HuH-7.5 (cell line): ENCODE measurements at places on chromosomes 11 and 22.

DNA sequence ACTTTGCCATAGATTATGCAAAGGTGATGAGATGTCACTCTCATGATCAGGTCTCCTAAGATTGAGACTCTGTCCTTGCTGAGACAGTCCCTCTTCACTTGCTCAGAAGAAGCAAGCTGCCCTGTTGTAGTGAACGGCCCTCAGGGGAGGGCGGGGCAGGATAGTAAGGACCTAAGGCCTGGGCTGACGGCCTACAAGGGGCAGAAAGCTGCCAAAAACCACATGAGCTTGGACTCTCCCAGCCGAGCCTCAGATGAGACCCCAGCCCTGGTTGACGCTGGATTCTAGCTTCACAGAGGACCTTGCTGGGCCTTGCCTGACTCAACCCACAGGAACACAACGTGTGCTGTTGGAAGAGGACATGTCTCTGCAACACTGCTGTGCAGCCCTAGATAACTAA, 1182.5 kb downstream of the TBC1D22A start:
- DNase-seq: no peak

GRCh38 chr11:37506531-37506930, 908.5 kb upstream of the RAG2 start:
- DNase-seq: no peak

- DNase-seq: no peak
Measured at GRCh38 chr22:33986167-33986771, 66.0 kb upstream of the LARGE1 start.

- DNase-seq: no peak
Measured at GRCh38 chr11:120316880-120317688, 8.0 kb upstream of the TLCD5 start.

- peak; percentile 17 for DNase-seq
Measured at GRCh38 chr11:22193348-22194051, 615 bp downstream of the ANO5 start.

DNA sequence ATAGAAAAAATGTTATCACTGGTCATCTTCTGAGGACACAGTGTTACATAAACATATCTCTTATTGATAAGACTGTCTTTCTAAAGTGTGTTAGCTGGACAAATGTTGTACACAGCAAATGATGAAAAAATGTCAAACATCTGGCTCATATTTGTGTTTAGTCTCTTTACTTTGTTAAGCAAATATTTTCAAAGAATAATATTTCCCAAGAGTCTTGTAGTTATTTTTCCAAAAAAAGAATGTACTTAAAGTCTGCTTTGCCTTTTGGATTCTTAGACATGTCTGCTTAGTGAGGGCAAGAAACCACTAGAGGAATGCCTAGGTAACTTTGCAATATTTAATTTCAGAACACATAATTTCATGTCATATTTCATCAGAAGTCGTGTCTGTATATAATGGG, 23.9 kb upstream of the CCDC179 start:
- no peak for DNase-seq

- no peak for DNase-seq
Measured at GRCh38 chr22:42026705-42027104, 28.1 kb downstream of the WBP2NL start.

DNA sequence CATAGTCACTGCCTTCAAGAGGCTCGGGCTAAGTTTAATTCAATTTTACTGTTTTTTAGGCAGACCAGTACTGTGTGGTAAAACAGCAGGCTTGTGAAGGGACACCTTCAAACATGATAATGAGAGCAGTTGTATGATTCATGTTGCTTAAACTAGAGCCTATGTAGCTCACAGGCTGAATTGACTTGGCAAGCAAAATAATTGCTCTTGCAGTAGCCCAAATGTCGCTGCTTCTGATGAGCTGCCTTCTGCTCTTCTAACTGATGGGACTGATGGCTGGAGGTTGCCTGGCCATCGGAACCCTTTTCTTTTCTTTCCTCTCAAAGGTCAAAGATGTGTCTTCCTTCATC, 137.6 kb downstream of the MAML2 start:
- no peak for DNase-seq

DNA sequence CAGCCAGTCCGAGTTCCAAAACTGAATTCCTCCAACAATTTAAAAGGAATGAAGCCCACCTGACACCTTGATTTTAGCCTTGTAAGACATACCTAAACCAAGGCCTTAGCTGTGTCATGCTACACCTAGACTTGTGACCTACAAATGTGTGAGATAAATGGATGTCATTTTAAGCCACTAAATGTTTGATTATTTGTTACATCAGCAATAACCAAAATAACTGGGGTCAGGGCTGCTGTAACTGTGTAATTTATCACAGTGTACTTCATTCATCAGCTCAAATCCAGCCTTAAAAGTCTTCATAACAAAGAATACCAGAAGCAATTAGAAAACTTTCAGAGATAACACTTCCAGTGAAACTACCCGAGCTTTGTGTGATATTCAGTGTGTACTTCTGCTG, 673.0 kb upstream of the ANO3 start:
- no peak for DNase-seq

- DNase-seq: no peak
Measured at GRCh38 chr11:44988111-44988510, 37.4 kb upstream of the TP53I11 start.

DNA sequence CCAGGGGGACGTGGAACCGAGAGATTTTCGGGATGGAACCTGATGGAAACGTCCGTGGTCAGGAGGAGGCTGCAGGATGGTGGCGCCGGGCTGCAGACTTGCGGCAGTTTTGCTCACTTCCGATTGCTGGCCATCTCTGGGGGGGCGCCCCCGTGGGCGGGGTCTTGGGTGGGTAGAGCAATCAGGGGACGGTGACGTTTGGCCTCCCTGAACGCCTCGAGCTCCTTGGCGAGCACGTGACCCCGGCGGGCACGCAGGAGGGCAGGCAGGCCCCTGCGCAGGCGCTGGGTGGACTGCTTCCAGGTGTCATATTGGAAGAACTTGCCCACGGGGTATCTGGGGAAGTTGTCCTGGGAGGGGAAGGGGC, 6.3 kb downstream of the IGF2 start:
- no peak for DNase-seq

DNA sequence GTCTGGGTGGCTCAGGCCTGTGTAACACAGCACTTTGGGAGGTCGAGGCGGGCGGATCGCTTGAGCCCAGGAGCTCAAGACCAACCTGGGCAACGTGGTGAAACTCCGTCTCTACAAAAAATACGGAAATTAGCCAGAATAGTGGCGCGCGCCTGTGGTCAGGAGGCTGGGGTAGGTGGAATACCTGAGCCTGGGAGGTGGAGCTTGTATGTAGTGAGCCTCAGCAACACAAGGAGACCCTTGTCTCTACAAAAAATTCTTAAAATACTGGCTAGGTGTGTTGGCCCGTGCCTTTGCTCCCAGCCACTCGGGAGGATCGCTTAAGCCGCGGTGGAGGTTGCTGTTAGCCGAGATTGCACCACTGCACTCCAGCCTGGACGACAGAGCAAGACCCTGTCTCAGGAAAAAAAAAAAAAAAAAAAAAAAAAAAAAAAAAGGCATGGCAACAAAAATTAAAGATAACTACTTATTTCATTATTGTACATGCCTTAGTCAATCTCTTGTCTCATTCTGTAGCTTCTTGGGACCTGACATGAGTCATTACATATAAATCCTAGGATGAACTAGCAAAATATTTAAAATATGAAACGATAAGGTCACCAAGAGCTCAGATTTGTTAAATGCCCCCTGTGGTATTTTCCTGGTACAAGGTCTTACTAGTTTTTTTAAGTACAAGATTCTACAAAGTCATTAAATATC, 1.1 kb downstream of the TAF1D start:
- DNase-seq: no peak

GRCh38 chr11:31824879-31825837, 14.0 kb upstream of the PAX6 start:
- peak; percentile 28 for DNase-seq

DNA sequence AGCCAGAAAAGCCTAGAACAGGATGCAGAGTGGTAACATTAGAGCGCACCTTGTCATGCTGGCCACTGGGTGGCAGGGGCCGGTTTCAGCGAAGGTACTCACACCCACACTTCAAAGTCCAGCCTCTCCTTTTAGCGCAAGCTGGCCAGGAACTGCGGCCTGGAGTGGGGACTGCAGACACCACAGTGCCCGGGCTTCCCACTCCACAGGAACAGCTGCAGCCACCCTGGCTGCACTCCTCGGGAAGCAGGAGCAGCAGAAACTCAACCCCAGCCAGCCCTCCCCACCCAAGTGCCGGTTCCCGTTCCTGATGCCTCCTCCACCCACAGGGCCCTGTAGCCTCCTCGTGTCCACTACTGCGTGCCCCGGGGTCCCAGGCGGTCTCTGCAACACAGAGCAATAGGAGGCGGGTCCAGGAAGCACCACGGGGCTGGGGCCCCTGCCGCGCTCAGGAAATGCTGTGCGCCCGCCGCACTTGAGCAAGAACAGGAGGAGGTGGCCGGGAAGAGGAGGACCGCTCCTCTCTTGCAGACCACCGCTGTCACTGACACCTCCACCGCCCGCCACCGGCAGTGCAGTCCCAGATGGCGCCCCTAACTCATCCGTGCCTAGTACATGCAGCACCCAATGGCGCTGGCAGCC, 2.2 kb downstream of the RFPL2 start:
- DNase-seq: peak; percentile 85

- no peak for DNase-seq
Measured at GRCh38 chr22:47164514-47165337, 402.3 kb downstream of the TBC1D22A start.

GRCh38 chr11:44694443-44694842, 32.3 kb upstream of the TSPAN18 start:
- no peak for DNase-seq

- no peak for DNase-seq
Measured at GRCh38 chr11:114075891-114076441, 16.5 kb downstream of the ZBTB16 start.

GRCh38 chr22:32558681-32559355, 84.2 kb downstream of the FBXO7 start:
- DNase-seq: no peak

GRCh38 chr22:22210375-22210774, 34.2 kb upstream of the VPREB1 start:
- DNase-seq: no peak

DNA sequence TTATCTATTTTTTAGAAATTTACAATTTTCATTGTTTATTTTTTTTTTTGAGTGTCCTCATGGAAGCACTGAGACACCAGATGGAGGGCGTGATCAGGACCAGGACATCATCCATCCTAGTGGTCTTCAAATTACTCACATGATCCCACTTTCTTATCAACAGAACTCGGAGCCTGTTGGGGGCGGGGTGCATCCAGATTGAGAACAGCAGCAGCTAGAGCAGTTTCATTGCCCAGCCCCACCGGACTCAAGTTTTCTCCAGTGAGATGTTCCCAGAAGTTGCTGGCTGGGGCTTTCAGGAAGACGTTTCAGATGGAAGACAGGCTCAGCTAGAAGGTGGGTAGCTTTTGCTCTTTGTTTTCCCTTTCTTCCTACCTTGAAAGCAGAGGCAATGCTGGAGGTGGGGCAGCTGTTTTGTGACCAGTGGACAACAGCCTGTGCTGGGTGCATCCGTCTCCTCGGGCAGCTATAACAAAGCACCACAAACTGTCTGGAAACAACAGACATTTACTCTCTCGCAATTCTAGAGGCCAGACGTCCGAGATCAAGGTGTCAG, 562.1 kb downstream of the TBC1D22A start:
- no peak for DNase-seq

DNA sequence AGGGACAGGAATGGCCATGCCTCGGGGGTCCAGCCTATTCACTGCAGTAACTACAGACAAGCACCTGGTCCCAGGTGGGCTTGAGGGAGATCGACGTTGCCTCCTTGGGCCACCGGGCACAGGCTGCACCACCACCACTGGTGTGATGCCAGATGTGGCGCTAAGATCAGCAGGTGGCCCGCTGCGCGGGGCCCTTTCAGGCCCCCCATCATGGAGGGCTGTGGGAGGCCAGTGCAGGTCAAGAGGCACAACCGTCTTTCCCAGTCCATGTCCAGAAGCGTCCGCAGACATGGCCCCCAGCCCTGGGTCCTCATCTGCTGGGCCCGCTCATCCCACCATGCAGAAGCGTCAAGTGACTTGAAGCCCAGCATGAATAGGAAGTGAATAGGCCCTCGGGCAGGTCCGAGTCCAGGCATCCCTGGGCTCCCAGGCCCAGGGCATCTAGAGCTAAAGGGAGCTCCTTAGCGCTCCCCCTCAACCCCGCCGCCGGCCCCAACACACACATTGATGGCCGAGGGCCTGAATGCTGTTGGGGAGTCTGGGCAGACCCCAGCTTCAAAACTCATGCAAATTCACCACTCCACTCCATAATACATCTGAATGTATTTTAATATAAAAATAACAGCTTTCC, 18.3 kb downstream of the FADS3 start:
- no peak for DNase-seq

GRCh38 chr11:65311170-65311678, 3.4 kb upstream of the CDC42EP2 start:
- DNase-seq: no peak

DNA sequence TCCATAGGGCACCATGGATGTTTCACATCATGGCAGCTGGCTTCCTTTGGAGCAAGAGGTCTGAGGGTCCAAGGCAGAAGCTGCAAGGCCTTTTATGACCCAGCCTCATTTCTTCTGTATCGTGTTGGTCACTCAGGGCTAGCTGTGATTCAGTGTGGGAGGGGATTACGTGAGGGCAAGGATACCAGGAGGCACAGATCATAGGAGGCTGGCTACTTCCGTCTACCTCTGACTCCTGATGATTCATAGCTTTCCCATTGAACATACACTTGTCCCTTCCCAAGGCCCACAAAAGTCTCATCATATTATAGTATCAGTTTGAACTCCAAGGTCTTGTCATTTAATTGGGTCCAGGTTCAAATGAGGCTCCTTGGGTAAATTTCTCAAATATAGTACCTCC, 135.3 kb upstream of the ZBED5 start:
- no peak for DNase-seq

DNA sequence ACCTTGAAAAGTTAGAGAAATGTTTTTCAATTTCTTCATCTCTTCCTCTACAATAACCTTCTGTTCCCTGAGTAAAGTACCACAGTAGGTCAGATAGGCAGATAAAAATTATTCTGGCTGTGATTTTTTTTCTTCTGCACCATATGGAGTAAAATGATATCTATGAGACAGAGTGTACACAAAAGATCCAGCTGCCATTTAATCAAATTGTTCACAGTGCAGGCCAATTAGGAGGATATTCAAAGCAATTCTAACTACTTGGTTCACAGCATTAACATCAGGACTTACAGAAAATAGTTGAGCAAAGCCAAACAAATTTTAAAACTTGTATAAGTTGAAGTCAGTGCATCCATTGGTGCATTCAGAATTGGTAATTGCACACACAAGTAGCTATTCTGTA, 147.9 kb upstream of the LUZP2 start:
- no peak for DNase-seq

DNA sequence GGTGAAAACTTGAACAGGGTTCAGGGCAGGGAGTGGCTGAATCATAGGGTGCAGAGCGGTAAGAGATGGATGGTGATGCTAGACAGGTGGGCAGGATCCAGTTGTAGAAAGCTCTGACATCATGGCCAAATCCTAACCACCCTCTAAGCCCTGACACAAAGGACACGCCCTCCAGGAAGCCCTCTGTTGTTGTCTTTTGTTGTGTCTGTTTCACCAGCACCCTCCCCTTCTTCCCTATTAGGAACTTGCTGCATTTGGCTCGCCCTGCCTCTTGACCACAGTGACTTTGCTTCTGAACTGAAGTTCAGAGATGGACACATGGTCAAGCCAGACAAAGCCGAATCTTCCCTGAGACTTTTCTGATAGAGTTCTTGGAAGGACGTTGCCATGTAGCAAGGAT, 14.2 kb upstream of the APOL6 start:
- DNase-seq: no peak
